ENCODE measurements at places on chromosomes 5 and 9. TPM values are rescaled to one million over a fixed set of nuclear protein-coding genes. Genes with fewer than 3 reads are reported as not detected.

- DNase-seq: no peak
These were observed 205.1 kb upstream of the RGMB start for GRCh38 chr5:98568336-98568735.

- no peak for DNase-seq
These were observed 1296.8 kb upstream of the NUDT12 start for GRCh38 chr5:104859437-104859836.

- no peak for DNase-seq
These were observed 65.9 kb downstream of the ARHGAP26 start for GRCh38 chr5:142836048-142836447.

DNA sequence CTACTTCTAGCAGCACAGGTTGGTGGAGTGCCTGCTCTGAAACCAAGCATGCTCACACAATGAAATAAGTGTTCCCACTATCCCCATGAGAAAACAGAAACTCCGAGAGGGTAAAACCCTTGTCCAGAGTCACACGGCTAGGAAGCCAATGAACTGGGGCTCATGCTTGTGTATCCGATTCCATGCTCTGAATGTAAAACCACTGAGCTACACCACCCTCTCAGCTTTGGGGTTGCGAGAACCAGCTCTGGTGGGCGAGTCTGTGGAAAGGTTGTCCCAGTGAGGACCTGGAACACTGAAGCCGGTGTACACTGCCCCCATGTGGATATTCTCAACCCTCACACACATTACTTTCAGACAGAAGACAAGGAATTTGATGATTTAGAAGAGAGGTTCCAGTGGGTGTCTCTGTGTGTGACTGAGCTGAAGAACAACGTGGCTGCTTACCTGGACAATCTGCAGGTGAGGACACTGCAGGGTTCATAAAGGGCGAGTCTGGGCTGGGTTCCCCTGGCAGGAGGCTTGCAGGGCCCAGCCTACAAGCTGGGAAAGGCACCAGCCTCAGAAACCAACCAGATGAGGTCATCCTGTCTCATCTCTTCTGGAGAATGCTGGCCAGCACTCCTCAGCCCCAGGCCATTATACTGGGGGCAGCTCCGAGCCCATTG is 37.4 kb downstream of the ARHGEF37 start:
- DNase-seq: no peak

GRCh38 chr9:5982317-5982716 is 33.1 kb downstream of the RANBP6 start:
- DNase-seq: no peak

GRCh38 chr9:129500161-129500862 is 120.6 kb downstream of the C9orf50 start:
- DNase-seq: no peak

Gene PCDHA9
- 3.8 TPM for total RNA-seq

Gene PCDHGC3
- 25.8 TPM for total RNA-seq

GRCh38 chr5:62083247-62083646 is 222.8 kb upstream of the KIF2A start:
- DNase-seq: no peak

DNA sequence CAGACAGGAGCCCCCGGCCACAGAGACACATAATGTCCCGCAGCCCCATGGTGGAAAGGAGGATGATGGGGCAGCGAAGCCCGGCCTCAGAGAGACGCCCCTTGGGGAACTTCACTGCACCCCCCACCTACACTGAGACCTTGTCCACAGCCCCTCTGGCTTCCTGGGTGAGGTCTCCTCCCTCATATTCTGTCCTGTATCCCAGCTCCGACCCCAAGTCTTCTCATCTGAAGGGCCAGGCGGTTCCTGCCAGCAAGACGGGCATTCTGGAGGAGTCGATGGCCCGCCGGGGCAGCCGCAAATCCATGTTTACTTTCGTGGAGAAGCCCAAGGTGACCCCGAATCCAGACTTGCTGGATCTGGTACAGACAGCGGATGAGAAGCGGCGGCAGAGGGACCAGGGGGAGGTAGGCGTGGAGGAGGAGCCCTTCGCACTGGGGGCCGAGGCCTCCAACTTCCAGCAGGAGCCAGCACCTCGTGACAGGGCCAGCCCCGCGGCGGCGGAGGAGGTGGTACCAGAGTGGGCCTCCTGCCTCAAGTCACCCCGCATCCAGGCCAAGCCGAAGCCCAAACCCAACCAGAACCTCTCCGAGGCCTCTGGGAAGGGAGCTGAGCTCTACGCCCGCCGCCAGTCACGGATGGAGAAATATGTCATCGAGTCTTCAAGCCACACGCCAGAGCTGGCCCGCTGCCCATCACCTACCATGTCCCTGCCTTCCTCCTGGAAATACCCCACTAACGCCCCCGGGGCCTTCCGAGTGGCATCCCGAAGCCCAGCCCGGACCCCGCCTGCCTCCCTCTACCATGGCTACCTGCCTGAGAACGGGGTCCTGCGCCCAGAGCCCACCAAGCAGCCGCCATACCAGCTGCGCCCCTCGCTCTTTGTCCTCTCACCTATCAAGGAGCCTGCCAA is 8.9 kb downstream of the SYNPO start:
- no peak for DNase-seq

DNA sequence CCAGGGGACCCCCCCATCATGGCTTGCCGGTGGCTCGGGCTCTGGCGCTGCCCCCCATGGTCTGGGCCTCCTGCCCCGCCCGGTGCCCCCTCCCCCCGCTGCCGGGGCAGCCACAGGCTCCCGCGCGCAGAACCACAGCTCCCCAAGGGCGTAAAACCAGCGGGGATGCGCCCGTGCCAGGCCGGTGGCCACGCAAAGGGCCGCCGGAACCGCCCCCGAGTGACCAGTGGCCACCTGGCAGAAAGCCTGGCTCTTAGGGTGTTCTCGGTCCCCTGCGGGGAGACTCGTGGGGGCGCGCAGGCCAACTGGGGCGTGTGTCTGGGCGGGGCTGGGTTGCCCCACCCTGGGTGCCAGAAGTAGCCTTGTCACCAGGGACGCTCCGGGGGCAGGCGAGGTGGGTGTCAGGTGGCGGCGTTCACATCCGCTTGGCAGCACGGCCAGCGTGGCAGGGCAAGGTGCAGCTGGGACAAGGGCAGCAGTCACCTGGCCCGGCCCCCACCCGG is 515 bp upstream of the AGPAT2 start:
- no peak for DNase-seq

Gene CKMT2
- 3.7 TPM for total RNA-seq

DNA sequence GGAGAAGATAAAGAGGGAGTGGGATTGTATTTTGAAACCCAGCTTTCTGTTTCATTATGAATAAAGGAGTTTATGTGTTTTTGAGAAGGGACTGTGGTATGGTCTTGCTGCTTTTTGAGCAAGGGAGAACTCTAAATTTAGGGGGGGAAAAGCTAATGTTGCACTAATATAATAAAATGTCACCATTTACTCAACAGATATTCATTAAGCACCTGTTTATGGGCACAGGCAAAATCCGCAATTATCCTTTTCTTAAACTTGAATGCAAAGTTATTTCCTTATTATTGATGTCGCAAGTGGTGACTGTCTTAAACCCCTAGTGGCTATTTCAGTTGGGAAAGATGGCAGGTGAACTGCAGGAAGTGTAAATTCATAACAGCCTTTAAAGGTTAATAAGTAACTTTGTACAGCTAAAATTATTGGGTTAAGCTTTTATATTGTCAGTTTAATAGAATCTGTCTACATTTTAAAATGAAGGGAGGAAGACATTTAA is 1.5 kb downstream of the CDC42SE2 start:
- DNase-seq: no peak

DNA sequence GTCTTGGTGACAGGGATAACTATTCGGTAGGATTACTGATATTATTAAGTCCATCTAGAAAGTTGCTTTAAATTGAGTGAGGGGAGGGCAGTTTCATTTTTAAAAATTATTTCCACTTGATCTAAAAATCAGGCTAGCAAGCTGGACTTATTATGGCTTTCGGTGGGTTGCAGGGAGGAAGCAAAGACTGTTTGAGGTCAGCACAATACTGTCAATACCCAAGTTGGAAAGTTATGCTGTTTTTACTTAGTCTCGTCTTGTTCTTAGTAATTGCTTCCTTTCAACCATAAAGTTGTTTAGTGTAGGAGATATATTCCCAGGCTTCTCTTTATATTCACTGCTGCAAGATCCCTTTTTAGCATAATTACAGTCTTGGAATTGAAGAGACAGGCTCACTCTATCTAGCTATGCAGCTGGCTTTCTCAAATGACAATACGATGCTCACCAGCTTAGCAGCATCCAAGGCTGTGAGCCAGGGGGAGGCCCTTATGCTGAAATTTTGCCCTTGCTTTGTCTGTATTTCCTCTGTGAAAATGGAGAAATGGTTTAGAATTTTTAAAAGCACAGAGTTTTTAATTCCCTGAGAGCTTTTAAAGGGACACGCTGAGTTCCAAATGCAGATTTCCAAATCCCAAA is 68.2 kb upstream of the APC start:
- DNase-seq: no peak

Gene SPOCK1
- total RNA-seq: 32.9 TPM

GRCh38 chr5:32462618-32463017 is 18.1 kb upstream of the ZFR start:
- no peak for DNase-seq

Gene PPIC
- total RNA-seq: 26.0 TPM

DNA sequence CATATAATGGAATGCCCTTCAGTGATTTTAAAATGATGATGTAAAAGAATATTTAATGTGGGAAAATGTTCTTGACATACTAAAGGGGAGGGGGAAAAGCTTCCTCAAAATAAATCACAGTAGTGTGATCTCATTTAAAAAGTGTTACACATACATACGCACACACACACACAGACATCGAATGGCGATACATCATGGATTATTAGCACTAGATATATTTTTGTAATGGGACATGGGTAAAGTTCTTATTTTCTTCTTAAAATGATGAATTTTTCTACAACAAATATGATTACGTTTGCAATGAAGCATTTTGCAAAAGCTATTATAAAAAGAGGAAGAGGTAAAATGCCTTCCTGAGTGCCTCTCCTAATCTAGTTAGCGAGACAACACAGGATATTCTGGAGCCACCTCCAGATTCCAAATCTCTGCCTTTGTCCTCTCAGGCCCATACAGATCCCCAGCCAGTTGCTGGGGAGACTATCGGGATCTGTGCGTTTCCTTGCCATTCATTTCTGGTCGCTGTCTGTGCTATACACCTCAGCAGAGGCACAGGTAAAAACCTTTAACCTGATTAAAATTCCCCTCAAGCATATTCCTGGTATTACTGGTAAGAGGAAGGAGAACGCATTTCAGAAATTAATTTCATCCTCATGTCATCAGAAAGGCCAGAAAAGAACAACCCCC is 69.6 kb downstream of the SLC28A3 start:
- no peak for DNase-seq

Gene FGF18
- total RNA-seq: 2.3 TPM

- no peak for DNase-seq
These were observed 185.0 kb upstream of the ELL2 start for GRCh38 chr5:96146675-96147074.

DNA sequence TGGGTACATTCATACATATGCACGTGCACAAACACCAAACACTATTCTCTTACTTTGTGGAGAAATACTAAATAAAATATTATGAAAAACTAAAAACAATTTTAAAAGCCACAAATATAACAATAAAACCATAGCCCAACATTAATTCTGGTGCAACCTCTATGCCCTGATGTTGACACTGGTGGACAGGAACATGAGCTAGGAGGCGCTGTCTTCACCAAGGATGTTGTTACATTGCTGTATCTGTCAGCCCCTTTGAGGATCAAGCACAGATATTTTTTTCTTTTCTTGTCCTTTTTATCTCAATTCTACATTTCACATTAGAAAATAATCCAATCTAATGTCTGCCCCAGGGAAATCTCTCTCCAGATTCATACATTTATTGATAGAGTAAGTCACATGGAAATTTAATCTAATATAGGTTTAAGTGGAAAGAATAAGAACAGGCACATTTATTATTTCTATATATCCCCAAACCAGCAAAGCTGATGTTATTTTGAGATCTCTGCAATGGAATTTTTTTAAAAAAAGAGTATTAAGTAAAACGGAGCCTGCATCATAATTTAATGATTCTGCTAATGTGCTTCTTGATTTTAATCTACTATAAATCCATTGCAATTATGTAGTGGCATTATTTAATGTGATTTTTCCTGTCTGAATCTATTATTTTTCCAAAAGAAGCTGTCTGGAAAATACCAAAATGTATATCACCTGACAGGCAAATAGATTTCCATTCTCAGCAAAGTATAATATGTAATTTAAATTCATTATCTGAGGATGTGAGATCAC is 716.5 kb downstream of the MTRR start:
- no peak for DNase-seq

Gene PTGDS
- total RNA-seq: not detected

Gene OBP2B
- total RNA-seq: not detected

GRCh38 chr5:124162767-124163532 is 583.5 kb downstream of the ZNF608 start:
- no peak for DNase-seq

Gene CDKN2B
- 1.2 TPM for total RNA-seq

DNA sequence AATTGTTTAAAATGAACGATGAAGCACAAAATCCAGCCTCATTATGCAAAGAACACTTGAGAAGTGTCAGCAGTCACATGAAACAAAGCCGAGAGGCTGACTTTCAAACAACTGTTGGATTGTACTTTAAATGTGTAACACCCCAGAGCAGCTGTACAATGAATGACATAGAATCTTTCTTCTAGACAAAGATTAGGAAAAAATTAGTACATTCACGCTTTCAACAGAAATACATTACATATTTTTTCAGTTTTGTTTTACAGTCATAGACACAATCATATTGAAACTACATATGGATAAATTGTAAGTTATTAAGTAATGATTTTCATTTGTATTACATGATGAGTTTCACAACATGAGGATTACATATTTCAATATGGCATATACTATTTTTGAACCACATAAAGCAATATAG is 10.6 kb upstream of the AGXT2 start:
- no peak for DNase-seq

DNA sequence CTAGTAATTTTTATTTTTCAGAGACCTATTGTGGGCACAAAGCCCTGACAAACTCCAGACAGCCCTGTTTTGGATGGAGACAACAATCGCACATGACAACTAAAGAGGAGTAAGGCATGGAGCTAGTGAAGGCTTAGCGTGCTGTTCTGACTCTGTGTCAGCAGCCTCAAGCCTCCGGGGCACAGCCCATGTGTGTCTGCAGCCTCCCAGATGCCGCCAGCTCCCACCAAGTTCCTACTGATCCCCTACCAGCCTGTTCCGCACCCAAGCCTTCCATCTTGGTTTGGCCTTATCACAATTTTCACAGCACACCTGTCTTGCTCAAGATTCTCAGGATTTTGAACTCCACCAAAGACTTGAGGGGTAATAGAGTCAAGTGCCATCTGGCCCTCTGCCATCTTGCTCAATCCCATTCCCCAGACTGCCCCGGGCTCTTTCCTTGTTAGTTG is 70.3 kb upstream of the SH3PXD2B start:
- DNase-seq: no peak

Gene WNT8A
- not detected for total RNA-seq

Gene ARHGAP26
- 21.3 TPM for total RNA-seq

Gene ISL1
- total RNA-seq: 9.7 TPM

Gene RPL37
- 1,476 TPM for total RNA-seq

Gene NUTM2G
- total RNA-seq: not detected

DNA sequence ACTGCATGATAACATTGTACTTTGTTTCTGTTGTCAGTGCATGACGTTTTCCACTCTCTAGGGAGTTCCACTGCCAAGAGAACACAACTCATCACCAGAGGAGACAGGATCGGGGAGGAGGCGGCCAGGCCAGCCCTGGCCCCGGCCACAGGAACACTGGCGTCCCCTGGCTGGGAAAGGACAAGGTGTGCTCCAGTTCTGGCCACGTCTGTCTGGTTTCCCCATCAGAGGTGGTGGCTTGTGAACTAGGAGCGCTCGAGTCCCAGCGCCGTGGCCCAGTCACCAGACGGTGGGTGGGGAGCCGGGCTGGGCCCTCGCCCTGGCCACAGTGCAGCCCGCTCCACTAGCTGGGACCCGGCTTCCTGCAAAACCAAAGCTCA is 211.9 kb upstream of the IRX4 start:
- DNase-seq: no peak

All from progenitor cell of endocrine pancreas (in vitro differentiated cells).